ENCODE measurements at places on chromosomes 13 and 19.

DNA sequence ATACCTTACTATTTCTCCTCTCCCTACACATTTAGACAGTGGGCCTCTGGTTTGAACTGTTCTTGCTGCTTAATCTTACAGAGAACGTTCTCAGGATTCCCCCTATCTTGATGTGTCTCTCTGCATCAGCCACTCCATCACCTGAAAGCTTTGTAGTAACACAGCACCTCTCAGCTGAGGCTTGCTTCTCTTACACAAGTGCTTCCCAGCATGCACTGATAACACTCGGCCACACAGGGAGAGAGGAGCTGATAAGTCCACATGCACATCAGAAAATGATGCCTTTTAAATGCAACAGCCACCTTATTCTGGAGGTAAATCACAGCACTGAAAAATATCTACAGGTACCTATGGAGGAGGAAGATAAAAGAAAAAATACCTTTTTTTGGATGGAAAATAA, 192.2 kb upstream of the TSHZ3 start:
- no peak for DNase-seq

DNA sequence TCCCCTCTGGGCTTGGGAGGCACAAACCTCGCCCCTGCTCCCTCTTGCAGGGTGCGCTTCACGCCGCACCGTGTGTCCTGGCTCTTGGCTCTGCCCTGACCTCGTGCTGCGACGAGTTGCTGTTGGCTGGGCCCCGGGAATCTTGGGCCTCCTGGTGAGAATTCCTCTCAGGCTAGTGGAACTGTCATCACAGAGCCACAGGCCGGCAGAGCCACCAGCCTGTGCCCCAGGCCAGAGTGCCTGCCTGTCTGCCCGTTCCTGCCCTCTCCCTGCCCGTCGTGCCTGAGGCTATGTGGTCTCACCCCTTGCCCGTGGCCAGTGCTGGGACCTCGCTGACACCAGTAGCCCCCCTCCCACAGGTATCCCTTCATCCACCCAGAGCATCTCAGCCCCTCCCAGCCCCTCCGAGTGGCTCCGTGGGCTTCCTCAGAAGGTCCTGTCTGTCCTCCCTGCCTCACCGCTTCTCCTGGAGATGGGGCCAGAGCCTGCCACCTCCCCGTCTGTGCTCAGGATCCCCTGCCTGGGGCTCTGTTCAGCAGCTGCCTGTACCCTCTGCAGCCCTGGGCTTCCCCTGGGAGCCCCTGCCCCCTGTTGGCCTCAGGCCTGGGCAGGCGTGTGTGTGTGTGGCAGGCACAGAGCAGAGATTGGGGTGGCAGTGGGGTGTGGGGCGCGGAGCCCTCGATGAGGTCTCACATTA, 13.3 kb downstream of the NDUFB7 start:
- no peak for DNase-seq

DNA sequence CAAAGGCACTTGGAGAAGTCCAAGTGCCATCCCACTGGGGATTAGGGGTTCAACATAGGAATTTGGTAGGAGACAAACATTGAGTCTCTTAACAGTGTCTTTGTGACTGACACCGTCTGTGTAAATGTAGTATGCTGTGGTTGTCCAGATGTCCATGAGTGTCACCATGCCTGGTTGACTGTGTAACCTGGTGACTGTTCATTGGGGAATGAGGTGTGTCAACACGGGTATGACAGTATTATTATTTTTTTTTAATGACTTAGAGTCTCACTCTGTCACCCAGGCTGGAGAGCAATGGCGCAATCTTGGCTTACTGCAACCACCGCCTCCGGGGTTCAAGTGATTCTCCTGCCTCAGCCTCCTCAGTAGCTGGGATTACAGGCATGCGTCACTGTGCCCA, 16.2 kb downstream of the PKN1 start:
- DNase-seq = no peak

GRCh38 chr19:30084390-30084819, 142.4 kb downstream of the URI1 start:
- DNase-seq = no peak

GRCh38 chr19:53883231-53883661, 1.2 kb downstream of the PRKCG start:
- no peak for DNase-seq

GRCh38 chr13:30103161-30103840, 204.1 kb downstream of the KATNAL1 start:
- DNase-seq = no peak

DNA sequence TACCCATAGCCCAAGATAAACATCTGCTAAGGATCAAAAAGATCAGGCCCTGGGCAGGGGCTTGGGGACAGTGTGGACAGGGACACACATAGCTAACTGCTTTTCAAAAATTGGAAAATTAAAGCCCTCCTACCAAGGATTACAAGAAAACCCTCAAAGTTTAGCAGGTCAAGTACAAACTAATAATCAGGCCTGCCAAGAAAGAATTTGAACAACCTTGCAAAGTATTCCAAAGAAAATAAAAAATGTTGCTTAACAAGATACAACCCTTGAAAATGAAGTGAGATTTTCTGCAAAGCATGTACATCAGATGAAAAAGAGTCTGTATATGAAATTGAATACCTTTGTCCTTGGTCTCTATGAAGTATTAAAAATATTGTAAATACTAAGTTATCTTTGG, 67.3 kb downstream of the KLF12 start:
- DNase-seq = no peak

DNA sequence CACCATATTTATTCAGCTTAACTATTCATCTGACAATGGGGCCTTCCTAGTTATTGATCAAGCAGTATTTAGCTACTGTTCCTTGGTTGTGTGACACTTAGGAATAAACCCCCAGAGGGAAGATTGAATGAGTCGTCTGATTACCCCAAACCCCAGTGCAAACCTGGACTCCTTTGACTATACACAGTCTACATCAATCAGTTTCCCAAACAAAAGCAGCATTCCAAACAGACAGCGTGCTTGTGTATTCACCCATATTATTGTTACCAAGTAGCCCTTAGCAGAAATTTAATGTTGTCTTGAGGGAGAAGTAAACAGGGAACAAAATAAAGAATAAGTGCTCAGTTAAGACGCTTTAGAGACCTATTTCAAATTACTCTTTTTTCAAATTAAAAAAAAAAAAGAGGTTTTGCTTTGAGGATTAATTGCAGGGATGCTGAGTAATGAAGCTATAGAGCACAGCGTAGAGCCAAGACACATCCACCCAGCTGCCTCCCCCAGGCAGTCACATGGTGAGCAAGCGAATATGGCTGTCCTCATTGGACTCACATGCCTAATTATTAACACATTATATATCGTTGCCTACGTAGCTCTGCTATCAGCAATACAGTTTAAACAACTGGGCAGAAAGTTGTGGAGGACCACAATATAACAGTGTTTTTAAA, 14.7 kb upstream of the B3GLCT start:
- DNase-seq = no peak

DNA sequence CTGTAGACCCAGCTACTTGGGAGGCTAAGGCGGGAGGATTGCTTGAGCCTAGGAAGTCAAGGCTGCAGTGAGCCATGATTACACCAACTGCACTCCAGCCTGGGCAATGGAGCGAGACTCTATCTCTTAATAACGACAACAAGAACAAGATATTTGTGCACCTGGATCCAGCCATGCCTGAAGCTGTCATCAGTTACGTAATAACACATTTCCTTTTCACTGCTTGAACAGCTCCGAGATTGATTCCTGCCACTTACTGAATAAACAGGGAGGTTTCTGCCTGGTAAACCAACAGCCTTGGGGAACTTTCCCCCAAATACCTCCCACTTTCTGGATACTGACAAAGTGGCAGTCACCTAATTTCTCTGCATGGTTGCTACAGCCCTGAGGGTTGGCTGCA, 5.4 kb downstream of the KANK2 start:
- DNase-seq = no peak
